ENCODE measurements at places on chromosomes 1 and 21.
A peak's percentile ranks its signal among the peaks of the same experiment; 100 is the strongest.

DNA sequence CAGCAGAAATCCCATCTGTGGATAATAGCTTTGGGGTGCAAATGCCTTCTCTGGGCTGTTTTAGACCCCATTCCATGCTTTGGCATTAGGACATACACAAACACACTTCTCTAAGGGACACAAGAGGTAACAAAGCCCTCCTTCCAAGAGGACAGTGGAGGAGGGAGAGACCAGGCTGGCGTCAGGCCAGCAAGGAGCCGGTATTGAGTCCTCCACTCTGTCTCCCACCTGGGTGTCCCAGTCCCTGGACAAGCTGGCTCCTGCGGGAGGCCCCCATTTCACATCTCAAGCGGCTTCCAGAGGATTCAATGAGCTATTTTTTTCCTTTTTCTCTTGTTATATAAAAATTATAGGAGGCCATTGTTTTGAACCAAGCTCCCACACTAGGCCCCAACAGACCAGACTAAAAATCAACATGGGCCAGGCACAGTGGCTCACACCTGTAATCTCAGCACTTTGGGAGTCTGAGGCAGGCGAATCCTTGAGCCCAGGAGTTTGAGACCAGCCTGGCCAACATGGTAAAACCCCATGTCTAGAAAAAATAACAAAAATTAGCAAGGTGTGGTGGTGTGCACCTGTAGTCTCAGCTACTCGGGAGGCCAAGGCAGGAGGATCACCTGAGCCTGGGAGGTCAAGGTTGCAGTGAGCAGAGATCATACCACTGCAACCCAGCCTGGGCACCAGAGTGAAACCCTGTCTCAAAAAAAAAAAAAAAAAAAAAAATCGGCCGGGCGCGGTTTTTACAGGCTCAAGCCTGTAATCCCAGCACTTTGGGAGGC lies 142.9 kb downstream of the TOMM20 start:
- H3K27ac ChIP-seq, result no peak overlapping the region
- peaks cover 10% of the 10 kb centered on the region for H3K4me1 ChIP-seq

GRCh38 chr1:8343464-8344001 lies 25.6 kb downstream of the SLC45A1 start:
- H3K4me1 ChIP-seq, result no peaks in the 10 kb centered on the region
- no peak for DNase-seq
- no peaks in the 10 kb centered on the region for H3K27me3 ChIP-seq
- no peaks in the 10 kb centered on the region for H3K36me3 ChIP-seq
- no peak overlapping the region for H3K4me3 ChIP-seq
- no peak overlapping the region for H3K27ac ChIP-seq

DNA sequence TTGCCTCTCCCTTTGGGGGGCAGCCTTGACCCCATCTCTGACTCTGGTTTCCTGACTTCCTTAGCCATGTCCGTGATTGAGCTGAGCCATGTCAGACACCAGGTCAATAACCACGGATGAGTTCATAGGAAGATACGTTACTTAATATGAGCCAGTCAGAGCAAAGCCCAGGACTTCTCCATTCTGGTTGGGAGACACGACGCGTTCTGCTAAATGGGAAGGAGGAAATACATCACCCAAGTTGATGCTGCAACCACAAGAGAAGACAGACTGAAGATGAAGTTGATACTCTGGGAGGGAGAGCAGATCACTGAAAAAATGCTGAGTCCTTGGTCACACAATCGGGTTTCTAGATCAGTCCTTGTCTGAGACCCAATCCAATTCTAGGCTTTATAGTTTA lies 90.9 kb downstream of the MATN1 start:
- H3K27ac ChIP-seq, result no peak overlapping the region
- 0 out of 2 replicates have a peak, but pooled peaks cover 1% of the 10 kb centered on the region for H3K27me3 ChIP-seq

DNA sequence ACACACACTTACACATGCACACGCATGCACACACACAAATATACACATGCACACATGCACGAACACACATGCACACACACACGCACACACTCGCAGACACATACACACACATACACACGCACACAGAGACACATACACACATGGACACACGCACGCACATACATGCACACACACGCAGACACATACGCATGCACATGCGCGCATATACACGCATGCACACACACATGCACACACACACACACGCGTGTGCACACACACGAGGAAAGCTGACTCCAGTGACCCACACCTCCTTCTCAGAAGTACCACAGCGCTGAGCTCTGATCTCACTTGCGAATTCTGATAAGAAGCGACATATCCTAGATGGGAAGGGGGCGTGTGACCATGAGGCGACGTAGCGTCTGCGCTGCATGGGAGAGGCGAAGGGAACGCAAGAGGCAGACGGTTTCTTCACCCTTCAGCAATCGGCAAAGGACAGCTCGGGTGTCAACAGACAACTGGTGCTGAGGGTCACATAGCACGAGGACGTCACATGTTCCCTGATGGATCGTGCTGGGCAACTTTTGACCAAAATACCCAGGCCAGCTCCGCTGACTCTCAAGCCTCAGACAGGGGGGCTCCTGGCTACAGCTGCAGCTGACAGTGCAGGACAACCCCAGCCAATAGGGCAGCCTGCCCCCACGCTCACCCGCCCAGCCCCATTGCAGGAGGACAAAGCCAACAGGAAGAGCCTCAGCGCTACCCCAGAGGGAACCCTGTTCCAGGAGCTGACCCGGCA lies 16.0 kb upstream of the PDE9A start:
- no peaks in the 10 kb centered on the region for H3K4me1 ChIP-seq
- no peak overlapping the region for H3K27ac ChIP-seq
- no peaks in the 10 kb centered on the region for H3K36me3 ChIP-seq
- DNase-seq, result no peak
- H3K27me3 ChIP-seq, result no peaks in the 10 kb centered on the region
- H3K4me3 ChIP-seq, result no peak overlapping the region

- H3K4me1 ChIP-seq, result peaks cover 47% of the 10 kb centered on the region
- no peak for DNase-seq
- 0 out of 2 replicates have a peak overlapping the region, but pooled peaks have one; percentile 17 for H3K27ac ChIP-seq
- H3K27me3 ChIP-seq, result no peaks in the 10 kb centered on the region
Measured at GRCh38 chr1:22071511-22071910, 19.0 kb downstream of the CDC42 start.

GRCh38 chr1:245915841-245916240 lies 591.2 kb downstream of the SMYD3 start:
- no peaks in the 10 kb centered on the region for H3K27me3 ChIP-seq
- no peak overlapping the region for H3K27ac ChIP-seq
- H3K4me1 ChIP-seq, result peaks cover 3% of the 10 kb centered on the region
- H3K4me3 ChIP-seq, result no peak overlapping the region
- DNase-seq, result no peak

DNA sequence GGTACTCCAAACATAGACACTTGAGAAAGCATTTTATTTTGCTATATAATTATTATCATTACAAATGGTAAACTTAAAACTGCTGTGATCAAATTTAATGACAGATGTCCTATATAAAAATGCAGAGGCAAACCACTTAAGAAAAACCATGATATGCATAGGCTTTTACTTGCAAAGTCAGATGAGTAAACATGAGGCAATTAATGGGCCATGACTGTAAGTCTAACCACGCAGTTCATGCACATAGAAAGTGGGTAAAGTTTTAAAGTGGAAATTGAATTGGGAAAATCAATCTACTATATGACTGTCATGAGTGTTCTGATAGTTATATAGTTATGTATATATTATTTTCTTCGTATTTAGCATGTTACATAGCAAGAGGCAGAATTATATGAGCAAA lies 219.2 kb downstream of the PTPRC start:
- H3K4me1 ChIP-seq, result peaks cover 10% of the 10 kb centered on the region
- no peaks in the 10 kb centered on the region for H3K27me3 ChIP-seq
- no peak overlapping the region for H3K4me3 ChIP-seq
- no peaks in the 10 kb centered on the region for H3K36me3 ChIP-seq
- H3K27ac ChIP-seq, result no peak overlapping the region

- no peak for DNase-seq
- no peak overlapping the region for H3K4me3 ChIP-seq
- H3K36me3 ChIP-seq, result no peaks in the 10 kb centered on the region
Measured at GRCh38 chr1:41294216-41294615, 52.1 kb upstream of the SCMH1 start.

DNA sequence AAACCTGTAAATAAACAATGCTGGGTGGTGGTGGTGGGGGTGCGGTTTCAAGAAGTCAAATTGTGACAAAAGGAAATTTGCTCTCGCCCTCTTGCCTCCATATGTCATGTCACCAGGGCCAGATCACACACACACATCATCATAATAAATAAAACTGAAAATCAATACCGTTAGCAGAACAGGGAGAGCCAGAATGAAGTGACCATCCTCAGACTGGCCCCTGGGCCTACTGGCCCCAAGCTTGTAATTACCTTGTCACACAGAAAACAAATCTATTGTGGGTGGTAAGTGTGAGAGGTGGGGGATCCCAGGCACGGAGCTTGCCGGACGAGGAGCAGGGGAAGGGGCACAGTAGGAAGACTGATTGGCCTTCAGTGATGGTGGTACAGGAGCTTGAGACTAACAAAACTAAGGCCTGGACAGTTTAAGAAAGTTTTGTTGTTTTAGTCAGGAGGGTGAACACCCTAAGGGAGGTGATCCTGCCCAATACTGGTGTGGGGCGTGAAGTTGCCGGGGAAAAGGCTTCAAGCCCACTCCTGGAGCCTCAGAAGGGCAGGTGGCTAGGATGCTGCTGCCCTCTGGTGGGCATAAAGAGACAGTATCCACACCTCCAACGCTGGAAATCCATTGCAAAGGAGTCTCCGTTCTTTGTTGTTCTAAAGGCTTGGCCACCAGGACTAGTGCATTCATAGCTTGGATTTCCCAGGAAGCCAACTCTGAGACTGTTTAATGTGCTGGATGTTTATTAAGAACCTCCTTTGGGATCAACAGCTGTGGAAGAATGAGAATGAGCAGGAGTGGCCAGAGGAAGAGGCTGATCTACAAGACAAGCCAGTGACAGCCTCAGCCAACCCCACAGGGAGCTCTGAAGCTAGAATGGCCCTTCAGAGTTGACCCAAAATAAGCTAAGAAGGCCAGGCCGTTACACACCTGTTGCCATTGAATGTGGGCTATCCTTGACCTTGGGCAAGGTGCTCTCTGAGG lies 8.1 kb upstream of the C1orf216 start:
- no peaks in the 10 kb centered on the region for H3K4me1 ChIP-seq
- no peak overlapping the region for H3K4me3 ChIP-seq
- no peaks in the 10 kb centered on the region for H3K27me3 ChIP-seq
- no peak overlapping the region for H3K27ac ChIP-seq
- peaks cover 10% of the 10 kb centered on the region for H3K36me3 ChIP-seq
- DNase-seq, result peak; percentile 77

DNA sequence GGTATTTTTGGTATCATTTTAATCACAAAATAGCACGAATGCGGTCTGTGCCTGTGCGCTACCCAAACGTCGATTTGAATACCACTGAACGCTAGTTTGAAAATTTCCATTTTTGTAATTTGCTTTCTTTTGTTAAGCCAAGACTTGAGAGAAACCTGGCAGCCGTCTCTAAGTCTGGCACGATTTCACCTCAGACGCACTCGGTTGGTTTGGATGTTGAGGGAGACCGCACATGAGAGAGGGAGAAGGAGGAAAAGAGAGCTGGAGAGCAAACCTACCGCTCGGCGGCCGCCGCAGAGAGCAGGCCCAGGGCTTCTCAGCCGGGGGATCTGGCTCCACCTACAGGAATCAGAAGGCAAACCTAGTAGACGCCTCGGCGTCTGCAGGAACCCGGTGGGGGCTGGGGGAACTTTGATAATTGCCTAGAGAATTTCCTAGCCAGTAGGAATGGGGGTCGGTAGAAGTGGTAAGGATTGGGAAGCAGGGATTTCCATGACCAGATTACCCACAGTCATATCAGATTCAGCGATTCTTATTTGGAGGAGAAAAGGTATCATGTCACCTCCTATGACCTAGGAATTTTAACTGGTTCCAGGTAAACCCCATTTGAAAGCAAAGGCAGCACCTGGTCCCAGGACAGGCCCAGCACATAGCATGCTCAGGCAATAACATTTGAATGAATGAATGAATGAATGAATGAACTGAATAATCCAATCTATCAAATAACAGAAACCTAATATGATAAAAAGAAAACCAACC lies 83.2 kb downstream of the TM2D1 start:
- no peak overlapping the region for H3K27ac ChIP-seq
- DNase-seq, result peak; percentile 81
- no peaks in the 10 kb centered on the region for H3K36me3 ChIP-seq

DNA sequence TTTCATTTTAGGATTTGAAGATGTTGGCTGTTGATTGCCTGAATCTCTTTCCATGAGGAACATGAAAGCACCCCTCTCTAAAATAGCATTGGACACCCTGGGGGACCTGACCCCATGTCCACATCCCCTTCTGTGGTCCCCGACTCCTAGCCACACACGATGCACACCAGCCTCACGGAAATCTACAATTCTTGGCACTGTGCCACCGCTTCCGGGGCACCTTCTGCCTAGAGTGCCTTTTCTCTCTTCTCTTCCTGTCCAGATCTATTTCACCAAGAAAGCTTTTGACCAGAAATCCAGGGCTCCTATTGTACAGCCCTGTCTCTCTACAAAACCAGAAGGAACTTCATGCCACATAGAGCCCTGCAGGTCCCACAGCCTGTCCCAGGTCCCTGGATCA lies 50.3 kb downstream of the MYSM1 start:
- no peaks in the 10 kb centered on the region for H3K27me3 ChIP-seq
- no peak overlapping the region for H3K27ac ChIP-seq
- H3K4me1 ChIP-seq, result no peaks in the 10 kb centered on the region
- DNase-seq, result no peak

DNA sequence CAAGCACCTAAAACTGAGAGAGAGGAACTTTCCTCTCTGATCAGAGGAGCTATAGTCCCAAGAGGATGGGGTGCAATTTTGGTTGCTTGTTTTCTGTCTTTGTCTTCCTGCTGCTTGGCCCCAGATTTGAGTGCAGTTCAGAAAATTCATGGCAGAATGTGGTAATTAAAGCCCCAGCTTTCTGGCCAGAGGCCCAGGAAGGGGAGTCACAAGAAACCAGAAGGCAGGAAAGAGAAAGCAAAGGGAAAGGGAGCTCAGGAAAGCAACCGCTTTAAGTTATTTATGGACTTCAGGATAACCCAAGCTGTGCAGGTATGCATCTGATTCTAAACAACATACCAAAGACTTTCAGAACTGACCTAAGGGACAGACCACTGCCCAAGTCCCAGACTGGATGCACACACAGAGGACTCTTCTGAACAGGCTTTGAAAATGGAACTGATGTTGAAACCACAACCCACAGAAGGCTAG lies 88.8 kb downstream of the ST3GAL3 start:
- DNase-seq, result peak; percentile 46
- H3K27me3 ChIP-seq, result no peaks in the 10 kb centered on the region
- H3K4me1 ChIP-seq, result peaks cover 26% of the 10 kb centered on the region
